Stimulated activated CD4-positive, alpha-beta T cell treated with anti-CD3 and anti-CD28 coated beads, Interleukin-12 subunit alpha, Interleukin-12 subunit beta, amount 100 ng/mL, for 24 hours (primary cell): ENCODE measurements at places on chromosomes 5 and 9.

DNA sequence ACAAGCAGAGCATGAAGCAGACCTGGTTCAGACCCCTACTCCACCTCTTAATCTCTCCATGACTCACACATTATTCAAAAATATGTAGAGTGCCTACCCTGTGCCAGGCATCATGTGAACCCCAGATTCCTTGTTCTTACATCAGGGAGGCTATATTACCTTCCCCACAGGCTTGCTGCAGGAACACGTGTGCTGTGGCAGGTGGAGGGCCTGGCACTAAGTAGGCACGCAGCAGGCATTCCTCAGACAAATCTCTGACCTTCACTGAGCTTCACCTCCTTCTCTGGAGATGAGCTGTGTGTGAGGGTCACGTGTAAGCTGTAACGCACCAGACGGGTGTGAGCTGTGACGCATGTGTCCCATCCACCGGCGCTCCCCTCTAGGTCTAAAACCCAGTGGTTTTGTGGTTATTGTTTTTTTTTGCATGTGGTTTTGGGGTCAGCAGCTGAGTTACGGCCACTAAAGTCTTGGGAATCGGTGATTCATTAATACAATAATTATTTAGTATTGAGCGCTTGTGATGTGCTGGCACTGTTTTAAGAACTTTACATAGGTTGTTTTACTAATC is 30.3 kb downstream of the ANGPTL2 start:
- no peak for DNase-seq

- DNase-seq: peak; percentile 8
These were observed 102.5 kb upstream of the GABRP start for GRCh38 chr5:170681013-170681433.

DNA sequence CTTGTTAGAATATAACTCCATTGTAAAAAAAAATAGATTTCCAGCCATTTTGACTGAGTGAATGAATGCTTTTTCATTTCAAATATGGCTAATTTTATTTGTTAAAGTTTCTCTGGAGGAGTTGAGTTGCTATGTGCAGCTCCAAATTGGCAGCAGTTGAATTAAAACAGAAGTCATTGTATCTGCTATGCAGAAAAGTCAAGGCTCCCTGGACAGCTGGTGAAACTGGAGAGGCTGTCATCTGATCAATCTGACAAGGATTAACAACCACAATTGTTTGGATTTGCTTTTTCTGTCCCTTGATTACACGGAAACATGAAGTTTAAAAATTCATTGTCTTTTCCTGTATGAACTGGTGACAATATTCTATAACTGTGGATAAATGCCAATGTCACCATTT is 713.9 kb downstream of the EFNA5 start:
- DNase-seq: no peak

DNA sequence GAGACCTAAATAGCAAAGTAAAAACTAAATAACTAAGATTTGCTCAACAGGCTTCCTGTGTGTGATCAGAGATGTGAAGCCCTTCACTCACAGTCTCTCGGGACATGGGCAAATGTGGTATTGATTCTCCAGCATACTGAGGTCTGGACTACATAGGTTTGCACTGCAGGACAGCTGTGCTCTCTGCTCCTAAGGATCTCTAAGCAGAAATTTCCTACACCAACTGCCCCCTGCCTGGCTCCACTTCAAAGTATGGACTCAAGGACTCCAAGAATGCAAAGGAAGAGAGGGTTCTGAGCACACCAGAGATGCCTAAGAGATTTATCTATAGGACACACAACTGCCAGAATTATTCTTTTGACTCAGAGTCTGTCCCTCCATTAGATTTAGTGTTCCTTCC is 487.2 kb downstream of the SEMA5A start:
- no peak for DNase-seq

- no peak for DNase-seq
These were observed 50.8 kb downstream of the DMRT2 start for GRCh38 chr9:1100945-1101344.

- no peak for DNase-seq
These were observed 736.0 kb upstream of the ARRDC3 start for GRCh38 chr5:92119110-92119509.

DNA sequence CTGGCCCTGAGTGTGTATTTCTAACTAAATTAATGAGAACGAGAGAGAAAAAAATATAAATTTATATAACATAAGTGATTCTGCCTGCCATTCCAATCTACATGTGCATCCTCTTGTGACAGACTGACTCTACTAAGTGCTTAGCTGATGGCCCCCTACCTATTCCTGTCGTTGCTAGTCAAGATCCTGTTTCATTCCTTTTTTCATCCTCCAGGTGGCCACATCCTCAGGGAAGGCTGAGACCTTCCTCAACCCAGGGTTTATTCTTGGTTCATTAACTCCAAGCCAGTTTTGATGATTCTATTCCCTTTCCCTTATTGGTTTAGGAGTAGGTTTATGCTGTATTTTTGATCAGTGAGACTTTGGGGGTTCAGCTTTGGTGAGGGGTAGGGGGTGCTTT is 201.3 kb downstream of the C9orf152 start:
- DNase-seq: no peak

DNA sequence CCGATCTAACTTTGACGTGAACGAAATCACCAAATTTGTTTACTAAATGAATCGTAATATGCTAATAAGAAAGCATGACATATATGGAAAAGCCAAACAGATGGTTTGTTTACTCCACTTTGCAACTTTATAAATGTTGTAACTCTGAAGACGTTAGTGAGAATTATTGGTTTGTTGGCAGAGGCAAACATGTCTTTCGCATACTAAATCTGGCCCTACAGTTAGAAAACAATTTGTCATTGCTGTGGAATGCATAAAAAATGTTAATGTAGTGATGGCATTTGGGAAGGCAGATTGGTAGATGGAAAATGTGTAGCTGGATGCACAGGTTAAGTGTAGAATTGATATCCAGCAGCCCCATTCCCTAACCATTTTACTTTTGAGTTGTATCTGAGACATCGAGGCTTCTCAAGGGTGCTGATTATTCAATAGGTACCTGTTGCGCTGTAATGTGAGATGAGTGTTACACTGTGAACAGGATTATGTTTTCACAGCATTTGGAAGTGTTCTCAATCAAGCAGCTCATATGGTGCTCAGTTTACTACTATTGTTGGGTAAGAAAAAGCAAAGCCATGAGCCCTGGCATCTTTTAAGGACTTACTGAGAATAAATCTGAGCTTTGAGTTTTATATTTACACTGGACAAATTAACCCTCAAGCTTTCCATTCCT is 444.8 kb downstream of the BNC2 start:
- no peak for DNase-seq

GRCh38 chr9:81634915-81635516 is 54.3 kb downstream of the TLE1 start:
- no peak for DNase-seq

DNA sequence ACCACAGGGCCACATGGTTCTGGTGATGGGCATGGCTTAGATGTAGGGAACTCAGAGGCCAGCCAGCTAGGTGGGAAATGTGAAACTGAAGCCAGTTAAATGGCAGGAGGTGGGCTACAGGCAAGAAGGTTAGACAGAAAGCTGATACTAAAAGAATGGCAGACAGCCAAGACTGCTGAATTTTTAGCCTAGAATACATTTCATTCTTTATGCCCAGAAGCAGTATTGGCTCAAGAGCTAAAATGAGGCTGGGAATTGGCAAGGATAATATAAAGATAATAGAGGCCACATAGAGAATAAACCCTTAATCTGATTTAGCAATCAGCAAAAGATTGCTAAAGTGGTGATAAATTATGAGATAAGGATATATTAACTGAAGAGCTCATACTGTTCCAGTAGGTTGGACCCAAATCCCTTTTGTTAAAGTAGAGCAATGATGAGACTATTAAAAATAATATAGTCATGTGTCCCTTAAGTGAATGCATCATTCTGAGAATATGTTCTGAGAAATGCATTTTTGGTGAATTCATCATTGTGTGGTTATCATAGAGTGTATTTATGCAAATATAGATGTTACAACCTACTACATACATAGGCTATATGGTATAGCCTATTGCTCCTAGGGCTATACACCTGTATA is 234.3 kb downstream of the CHSY3 start:
- DNase-seq: no peak

DNA sequence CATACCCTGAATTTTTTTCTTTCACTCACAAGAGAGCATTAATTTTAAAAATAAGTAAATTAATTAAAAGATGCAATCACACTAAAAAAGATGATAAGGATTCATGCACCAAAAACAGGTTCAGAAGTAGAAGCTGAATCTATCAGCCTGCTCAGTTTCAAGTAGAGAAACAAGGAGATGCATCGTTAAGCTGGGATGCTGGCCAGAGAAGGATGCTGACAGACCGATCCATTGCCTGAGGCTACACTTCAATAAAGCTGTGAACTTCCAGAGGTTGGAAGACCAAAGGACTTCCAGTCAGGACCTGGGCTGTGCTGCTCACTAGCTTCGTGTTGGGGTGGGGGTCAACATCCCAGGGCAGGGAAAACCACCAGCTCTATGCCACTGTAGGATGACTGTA is 457.7 kb downstream of the EFNA5 start:
- DNase-seq: no peak

- DNase-seq: no peak
These were observed 80.0 kb downstream of the OTULIN start for GRCh38 chr5:14744296-14745187.

DNA sequence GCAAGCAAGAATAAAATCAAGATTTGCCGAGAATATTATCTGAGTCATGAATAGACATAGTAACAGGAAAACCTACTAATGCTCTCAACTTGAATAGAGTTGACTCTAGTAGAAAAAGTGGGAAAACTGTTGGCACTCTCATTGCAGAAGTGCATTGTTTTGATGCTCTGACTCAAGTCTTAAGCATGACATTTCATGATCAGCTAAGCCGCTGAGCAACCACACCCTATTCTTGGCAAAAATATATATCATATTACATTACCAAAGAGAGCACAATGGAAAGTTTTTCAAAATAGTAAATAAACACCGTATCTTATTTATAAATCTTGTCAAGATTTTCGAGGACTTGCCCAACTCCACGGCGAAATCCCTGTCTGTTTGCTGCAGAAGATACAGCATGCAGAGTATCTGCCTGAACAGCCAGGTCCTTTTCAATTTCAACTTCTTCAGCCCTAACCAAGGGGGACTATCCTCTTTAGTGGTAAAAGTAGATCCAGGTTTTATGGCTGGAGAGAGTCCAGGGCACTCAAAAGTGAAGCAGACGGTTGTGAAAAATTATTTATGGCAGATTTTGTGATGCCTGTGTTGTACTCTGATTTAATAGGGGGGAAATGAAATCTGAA is 13.9 kb upstream of the ADAMTSL1 start:
- DNase-seq: no peak

GRCh38 chr9:31674264-31674663 is 710.2 kb upstream of the ACO1 start:
- DNase-seq: no peak

GRCh38 chr5:173412566-173412965 is 84.4 kb upstream of the STC2 start:
- DNase-seq: no peak

- DNase-seq: no peak
These were observed 9.3 kb downstream of the CDO1 start for GRCh38 chr5:115806986-115807653.

- no peak for DNase-seq
These were observed 115.1 kb upstream of the SHB start for GRCh38 chr9:38183994-38184568.

DNA sequence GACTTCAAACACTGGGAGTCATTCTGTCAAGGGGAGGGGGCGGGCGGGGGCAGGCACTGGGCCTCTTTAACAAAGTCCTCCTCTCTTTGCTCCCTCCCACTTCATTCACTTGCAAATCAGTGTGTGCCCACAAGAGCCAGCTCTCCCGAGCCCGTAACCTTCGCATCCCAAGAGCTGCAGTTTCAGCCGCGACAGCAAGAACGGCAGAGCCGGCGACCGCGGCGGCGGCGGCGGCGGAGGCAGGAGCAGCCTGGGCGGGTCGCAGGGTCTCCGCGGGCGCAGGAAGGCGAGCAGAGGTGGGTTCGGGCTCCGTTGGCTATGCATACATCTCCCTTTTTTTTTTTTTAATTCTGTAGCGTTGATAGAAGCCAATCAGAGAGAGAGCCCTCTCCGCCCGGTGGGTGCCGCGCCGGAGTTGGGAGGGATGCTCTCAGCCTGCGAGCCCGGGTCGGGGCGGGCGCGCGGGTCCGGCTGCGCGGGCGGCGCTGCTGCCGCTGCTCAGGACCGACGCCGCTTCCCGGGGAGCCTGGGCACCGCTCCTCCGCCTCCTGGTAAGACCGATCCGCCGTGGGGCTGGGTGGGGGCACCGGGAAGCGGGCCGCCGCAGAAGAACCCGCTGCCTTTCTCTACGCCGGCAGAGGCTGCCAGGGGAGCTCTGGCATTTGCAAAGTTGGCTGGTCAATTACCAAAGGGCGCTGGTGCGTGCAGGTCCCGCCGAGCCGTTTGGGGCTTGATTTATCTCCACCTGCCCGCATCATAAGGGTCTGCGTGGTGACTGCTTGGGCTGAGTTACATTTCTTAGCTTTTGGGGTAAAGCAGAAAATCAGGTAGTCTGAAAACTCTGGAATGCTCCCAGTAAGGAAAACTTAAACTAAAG is at the start of gene CDH6:
Gene CDH6 (plus strand): TSS at position 96 of the 877 bp plus-strand sequence. CDS start 73,788 bp downstream, outside the sequence.
- DNase-seq: no peak

DNA sequence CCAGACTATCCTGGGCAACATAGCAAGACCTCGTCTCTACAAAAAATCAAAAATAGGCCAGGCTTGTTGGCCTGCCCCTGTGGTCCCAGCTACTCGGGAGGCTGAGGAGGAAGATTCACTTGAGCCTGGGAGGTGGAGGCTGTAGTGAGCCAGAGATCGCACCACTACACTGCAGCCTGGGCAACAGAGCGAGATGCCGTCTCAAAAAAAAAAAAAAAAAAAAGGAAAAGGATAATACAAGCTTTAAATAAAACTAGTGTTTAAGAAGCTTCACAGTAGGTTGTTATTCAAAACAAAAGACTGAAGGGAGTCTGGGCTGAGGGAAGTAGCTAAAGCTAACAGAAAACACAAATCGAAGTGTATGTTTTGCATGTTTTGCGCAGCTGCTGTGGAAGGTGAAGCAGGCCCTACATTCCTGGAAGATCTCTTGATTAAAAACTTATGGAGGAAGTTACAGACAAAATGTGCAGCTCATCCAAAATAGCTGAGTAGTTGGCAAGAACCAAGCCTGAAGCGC is 581 bp upstream of the C9orf40 start:
- DNase-seq: no peak
